ENCODE measurements at places on chromosomes 1 and 21.

DNA sequence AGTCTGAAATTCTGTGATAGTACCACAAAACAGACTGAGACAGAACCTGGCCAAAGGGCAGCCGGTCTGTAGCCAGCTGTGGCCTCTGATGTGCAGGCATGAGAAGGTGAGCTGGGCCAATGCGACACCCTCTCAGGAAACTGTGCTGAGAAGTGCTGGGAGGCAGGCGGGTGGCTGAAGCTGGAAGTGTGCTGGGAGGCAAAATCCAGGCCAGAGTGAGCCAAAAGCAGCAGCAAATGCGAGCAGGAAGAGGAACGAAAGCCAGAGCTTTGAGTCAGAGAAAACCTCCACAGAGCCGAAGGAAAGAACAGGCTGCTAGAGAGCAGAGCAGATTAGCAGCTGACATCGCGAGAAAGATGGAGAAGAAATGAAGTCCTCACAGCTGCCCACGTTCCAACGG is 10.2 kb upstream of the ATP13A2 start:
- DNase-seq = no peak

- no peak for DNase-seq
Measured at GRCh38 chr1:150311762-150312161, 9.6 kb upstream of the PRPF3 start.

GRCh38 chr21:35333831-35334618 is 284.9 kb upstream of the RUNX1 start:
- no peak for DNase-seq

DNA sequence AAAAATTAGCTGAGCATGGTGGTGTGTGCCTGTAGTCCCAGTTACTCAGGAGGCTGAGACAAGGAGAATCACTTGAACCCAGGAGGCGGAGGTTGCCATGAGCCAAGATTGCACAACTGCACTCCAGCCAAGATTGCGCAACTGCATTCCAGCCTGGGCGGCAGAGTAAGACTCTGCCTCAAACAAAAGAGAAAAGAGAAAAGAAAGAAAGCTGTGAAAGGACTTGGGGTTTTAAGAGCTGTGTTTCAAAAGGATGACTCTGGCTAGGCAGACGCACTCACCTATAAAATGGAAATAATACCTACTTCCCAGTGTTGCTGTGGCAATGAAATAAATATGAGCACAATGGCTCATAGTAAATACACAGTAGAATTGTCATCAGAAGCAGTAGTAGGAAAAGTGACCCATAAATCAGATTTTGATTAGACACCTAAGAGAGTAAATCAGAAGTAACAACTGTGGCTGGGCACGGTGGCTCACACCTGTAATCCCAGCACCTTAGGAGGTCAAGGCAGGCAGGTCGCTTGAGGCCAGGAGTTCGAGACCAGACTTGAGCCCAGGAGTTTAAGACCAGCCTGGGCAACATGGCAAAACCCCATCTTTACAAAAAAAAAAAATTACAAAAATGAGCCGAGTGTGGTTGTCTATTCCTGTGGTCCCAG is 45.9 kb upstream of the PUM1 start:
- no peak for DNase-seq

- DNase-seq = no peak
Measured at GRCh38 chr1:67149179-67149770, 14.5 kb upstream of the C1orf141 start.

DNA sequence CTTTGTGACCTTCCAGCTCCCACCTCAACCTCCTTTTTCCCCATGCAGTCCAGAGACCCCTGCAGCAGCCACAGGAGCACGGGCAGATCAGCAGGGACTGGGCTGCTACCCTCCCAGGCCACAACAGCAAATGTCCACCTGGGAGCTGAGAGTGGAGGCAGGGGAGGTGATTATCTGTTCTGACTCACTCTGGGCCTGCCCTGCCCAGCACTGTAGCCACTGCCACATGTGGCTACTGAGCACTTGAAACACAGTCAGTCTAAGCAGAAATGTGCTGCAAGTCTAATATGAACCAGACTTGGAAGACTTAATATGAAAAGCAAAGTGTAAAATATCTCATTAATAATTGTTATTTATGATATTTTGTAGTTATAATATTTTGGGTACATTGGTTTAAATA is 148.9 kb upstream of the VANGL1 start:
- no peak for DNase-seq

All from T-helper 17 cell (primary cell).